ENCODE measurements at places on chromosomes 2 and 18.
A peak's percentile ranks its signal among the peaks of the same experiment; 100 is the strongest.

DNA sequence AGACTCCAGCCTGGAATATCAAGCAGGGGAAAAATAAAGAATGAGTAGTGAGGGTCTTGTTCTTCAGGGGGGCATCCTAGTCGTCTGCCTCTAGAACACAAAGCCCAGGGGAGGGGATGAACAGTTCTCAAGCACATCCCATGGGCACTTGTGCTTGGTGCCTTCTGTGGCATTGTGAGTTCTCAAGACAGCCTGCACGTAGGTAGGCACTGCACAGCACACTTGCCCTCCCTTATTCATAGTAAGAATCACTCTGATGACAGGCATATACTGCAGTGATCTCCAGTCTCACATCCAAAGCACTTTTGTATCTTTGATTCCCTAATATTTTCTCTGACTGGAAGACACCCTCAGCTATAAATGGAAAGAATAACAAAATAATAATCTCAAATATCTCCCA is 104.7 kb upstream of the CNGA3 start:
- no peak for DNase-seq

DNA sequence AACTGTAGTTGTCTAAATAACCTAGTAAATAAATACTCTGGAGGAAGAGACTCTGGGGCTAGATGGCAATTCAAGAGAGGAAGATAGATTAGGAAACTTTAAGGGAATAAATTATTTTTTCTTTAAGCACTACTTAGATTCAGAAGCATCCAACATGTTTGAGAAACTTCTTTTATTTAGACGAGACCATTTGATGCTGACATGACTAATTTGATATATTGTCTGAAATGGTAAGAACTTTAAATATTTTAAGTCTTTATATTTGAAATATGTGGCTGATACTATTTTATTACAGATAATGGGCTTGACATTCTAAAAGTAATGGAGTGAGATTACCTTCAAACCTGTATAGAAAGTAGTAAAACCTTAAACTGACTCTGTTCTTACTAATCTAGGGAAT is 36.4 kb downstream of the PPIG start:
- DNase-seq = no peak

- DNase-seq = no peak
Observed at GRCh38 chr18:25795213-25795612, 295.2 kb downstream of the SS18 start.

DNA sequence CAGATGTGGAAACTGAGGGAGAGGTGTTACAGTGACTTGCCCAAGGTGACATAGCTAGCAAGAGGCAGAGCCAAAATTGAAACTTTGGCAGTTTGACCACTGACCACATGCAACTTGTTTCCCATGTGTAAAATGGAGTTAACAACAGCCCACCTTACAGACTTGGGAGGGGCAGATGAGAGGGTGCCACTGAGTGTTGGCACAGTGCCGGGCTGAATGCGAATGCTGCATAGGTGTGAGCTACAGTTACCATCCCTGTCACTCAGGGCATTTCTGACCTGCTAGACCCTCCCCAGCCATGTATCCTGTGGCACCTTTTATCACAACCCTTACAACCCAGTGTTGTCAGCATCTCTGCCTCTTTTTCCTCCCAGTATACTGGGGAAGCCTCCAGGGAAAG is 10.8 kb downstream of the SMARCAL1 start:
- no peak for DNase-seq

DNA sequence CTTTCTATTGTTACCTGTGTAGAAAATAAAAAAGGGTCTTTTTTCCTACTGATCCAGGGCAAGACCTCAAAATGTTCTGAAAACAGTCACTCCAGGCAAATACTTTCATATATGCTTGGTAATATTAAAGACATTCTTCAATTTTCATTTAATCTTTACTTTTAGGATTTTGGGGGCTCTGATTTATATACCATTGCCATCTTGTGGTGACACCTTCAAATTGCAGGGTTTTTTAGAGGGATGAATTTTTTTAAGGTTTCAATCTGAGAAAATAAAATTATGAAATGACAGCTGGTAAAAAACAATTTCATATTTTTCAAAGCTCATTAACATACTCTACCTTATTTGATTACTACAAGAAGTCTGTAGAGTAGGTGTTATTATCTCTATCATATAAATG is 26.8 kb downstream of the MAPK4 start:
- DNase-seq = no peak

DNA sequence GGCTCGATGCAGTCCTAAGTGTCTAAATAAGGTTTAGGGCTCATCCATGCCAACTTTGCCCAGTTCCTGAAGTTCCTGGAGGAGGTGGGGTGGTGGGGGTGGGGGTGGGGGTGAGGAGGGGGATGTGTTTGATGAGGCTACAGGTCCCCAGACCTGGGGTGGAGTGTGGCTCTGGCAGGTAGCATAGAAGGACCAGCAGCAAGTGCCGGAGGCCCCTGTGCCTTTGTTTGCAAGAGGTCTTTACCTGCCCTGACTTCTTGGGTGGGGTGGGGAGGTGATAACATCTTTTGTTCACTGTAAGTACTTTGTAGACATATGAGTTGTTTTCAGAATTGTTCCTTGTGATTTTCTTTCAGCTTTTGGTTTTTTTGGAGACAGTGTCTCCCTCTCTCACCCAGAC is 10.0 kb downstream of the SH3BP4 start:
- no peak for DNase-seq

GRCh38 chr2:100068395-100068794 is 74.0 kb downstream of the AFF3 start:
- no peak for DNase-seq

DNA sequence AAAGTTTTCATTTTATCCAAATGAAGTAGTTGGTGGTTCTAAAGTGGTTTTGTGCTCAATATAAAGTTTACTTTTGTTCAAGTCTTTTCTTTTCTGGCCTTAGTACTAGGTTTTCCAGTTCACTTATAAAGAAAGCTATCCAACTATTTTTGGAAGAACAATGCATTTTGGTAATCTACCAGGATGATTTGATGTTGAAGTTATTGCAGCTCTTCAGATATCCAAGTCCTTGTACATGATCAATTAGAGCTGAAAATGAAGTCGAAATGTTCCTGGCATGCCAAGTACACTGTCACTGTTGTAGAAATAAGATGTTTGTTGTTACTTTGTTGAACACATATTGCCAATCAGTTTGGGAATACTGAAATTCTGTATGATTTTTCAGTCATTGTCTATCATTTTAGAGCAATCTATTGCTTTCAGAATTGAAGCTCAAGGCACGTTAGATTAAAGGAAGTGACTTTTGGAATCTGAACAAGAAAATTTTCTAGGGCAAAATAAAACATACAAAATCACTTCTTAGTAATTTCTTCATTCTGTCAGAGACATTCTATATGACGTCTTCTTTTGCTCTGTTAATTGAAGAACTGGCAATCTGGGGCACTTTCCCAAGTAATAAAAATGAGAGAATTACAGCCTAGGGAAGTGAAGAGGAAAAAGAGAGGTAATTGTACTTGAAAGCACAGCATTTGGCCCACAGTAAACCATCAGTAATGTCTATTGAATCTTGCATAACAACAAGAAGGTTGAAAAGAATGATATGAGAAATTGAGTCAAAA is 232.3 kb downstream of the MREG start:
- no peak for DNase-seq

- DNase-seq = no peak
Observed at GRCh38 chr2:177543007-177543760, 150.6 kb downstream of the AGPS start.

DNA sequence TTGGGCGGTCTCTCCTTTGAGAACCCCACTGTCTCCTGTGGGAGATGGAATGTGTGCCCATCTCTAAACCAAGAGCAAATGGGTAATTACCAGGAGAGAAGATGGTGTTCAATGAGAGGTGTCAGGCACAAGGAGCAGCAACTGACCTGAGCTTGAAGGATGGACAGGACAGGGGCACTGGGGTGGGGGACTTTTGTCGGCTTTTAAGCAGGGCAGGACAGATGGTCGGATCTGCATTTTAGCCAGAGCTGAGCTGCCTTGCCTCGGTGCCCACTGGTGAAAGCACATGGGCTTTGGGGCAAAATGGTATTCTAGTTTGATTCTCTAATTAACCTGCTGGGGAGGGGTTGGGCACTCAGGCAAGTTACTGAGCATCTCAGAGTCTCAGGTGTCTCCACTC is 98.0 kb downstream of the INHBB start:
- DNase-seq = no peak

DNA sequence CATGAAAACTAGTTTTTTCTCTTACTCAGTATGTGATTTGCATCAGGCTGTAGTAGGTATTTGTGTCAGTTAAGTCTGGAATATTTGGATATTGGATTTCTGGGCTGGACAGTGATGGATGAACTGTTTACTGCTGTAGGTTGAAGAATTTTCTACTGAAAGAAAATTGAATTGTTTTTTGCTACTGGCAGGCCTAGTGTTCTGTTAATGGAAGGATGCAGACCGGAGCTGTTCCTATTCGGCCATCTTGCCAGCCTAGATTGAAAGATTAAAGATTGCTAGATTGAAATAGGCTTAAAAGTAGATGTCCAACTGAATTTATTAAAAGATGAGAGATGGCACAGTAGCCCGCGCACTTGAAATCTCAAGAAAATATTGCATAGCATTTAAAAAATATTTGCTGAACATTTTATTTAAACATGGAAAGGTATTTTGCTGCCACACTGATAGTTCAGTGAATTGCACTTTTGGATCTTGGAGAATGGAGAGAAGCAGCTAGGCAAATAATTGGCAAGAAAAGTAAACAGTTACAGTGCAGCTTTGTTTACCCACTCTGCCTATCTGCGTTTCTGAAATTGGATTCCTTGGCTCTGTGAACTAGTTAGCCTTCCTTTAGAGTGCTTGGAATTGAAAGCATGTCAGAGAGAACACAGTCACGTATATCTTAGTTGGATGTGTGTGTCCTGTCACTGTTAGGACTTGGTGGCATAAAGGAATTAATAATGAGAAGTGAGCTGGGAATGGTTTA is 54.1 kb downstream of the EPB41L5 start:
- no peak for DNase-seq

GRCh38 chr2:45494275-45494977 is 116.6 kb downstream of the SRBD1 start:
- DNase-seq = peak; percentile 83

DNA sequence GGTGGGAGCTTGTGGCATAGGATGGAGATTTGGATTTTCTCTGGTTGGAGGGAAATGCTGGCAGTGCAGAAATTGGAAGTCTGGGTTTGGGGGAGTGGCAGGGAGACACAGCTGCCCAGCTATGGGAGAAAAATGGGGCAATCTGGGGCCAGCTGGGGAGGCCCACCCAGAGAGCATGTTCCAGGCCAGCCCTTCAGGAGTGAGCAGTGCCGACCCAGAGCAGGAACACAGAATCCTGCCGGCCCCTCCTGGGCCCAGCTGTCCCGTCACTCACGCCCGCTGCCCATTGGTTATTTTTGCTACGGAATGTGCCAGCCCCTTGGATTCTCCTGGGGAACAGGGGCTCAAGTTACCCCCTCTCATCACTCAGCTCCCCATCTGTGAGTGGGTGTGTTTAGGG is 4.9 kb downstream of the SPEG start:
- DNase-seq = no peak

DNA sequence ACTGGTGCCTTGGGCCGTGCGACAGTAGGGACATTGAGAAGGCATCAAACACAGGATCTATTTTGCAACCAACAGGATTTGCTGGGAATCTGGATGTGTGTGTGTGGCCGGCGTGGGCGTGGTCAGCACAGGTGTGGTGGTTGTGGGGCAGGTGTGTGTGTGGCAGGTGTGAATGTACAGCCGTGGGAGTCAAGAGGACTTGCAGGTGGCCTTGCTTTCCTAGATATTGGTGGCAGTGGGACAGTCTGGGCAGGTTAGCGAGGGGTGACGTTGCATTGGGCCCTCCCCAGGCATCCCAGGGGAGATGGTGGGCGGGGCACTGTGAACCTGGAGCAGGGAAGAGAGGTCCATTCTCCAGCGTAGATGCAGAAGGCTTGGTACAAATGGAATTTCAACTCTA is 3.2 kb upstream of the LIMS2 start:
- DNase-seq = no peak

- DNase-seq = no peak
Observed at GRCh38 chr2:170323743-170324142, 145.8 kb downstream of the MYO3B start.

DNA sequence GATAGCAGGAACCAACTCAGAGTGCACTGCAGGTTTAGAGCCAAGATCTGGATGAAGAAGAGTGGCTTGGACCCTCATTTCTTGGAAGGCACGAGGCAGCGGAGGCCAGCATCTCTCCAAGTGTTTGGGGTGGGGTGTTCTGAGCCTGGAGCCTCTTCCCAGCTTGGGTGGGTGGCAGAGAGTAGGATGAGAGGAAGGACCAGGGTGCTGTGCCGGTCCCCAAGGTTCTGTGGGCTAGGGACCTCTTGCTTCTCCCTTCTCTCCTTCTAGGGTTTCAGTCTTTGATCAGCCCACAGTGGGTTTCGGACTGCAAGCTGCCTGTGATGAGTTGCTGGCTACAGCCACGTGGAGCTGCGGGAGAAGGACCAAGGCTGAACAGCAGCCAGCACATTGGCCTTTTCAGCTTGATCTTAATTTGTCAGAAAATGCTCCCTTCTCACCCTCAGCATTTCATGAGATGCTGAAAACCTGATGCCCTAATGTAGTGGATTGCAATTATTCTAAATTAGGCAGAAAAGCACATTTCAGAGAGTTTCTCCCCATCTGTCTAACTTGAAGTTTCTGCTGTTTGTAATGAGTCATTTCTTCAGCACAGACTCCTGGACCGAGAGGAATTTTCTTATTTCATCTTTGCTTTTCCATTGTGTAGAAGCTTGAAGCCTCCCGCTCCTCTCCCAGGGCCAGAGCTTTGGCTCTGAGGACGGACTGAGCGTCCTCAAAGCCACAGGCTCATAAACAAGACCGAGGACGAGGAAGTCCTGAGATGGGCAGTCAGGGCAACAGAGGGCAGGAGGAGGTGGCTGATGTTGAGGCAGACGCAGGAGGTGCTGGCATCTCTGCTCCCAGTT is 99.1 kb upstream of the HDAC4 start:
- no peak for DNase-seq

DNA sequence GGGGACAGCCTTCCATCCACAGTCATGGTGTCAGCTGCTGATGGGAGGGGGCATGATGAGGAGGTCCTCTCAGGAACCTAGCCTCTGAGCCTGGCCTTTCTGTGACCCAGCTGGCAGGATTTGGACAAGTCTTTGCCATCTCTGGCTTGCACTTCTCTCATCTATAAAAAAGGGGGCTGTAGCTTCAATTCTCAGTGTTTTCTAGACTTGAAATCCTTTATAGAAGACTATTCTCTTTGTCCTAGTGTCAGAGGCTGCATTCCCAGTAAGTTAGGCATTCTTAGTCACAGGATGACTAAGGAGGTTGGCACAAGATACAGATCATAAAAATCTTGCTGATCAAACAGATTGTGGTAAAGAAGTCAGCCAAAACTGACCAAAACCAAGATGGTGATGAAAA is 958.5 kb downstream of the CNTNAP5 start:
- no peak for DNase-seq

DNA sequence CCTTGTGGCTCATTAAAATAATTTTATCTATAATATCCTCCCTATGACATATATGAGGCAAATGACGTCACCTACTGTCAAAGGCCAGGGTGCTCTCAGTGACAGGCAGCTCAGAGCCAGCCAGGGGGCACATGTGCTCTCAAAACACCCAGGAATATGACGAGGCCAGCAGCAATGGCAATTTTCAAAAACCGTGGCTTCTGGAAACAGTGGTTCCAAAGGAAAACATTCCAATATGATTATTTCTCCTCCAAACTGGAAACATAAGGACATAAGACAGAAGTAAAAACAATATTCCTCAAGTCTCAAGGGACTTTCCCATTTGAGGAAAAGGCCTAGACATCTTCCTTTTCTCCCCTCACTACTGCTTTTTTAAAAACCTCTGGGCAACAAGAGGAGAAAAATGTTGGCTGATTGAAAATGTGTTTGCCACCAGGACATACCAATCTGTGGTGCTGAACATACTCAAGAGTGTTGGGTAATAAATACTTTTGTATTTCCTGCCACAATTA is 40.8 kb downstream of the RNF152 start:
- DNase-seq = no peak

GRCh38 chr2:224369028-224369632 is 32.8 kb downstream of the FAM124B start:
- DNase-seq = peak; percentile 59

All from Kasumi-1 (cell line).